ENCODE measurements at places on chromosomes 4 and X.

GRCh38 chr4:52619591-52619931, 39.5 kb downstream of the USP46 start:
- no peak for DNase-seq

DNA sequence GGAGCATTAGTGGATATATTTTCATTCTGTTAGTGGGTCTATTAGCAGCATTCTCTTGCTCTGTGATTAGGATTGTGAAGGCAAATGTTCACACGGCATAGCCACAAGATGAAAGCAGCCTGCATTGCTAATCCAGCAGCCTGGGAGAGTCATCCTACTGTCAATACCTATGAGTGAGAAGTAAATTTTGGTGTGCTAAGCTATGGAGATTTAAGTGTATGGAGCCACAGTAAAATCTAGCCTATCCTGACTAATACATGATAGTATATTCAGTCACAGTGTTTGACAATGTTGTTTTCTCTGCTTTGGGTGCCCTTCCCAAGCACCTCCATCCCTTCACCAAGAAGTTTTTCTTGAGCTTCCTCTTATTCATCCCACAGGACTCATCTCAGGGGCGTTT, 47.2 kb upstream of the TMPRSS11F start:
- DNase-seq, result no peak

GRCh38 chrX:17499512-17499911, 124.5 kb downstream of the NHS start:
- DNase-seq, result no peak

GRCh38 chrX:68185161-68185560, 248.1 kb downstream of the OPHN1 start:
- no peak for DNase-seq

DNA sequence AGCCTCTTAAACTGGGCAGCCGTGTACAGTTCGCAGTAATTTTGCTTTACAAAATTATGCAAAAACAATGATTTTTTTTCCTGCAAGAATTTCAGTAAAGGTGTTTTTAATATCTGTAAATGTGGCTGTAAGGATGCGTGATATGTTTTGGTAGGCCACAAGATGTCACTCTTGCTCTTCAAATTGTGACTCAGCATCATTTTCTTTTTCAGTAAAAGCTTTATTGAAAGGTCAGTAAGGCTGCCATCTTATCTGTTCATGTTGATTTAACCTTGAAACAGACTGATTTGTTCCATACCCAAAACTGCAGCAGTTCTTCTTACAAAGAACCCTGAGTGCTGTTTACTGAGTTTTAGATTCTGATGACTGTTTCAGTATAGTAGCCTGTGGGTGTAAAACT, 39.9 kb downstream of the TXLNG start:
- no peak for DNase-seq

- DNase-seq, result no peak
Observed at GRCh38 chr4:90474484-90474883, 347.3 kb downstream of the CCSER1 start.

- no peak for DNase-seq
Observed at GRCh38 chr4:126807132-126807531, 825.6 kb upstream of the INTU start.

DNA sequence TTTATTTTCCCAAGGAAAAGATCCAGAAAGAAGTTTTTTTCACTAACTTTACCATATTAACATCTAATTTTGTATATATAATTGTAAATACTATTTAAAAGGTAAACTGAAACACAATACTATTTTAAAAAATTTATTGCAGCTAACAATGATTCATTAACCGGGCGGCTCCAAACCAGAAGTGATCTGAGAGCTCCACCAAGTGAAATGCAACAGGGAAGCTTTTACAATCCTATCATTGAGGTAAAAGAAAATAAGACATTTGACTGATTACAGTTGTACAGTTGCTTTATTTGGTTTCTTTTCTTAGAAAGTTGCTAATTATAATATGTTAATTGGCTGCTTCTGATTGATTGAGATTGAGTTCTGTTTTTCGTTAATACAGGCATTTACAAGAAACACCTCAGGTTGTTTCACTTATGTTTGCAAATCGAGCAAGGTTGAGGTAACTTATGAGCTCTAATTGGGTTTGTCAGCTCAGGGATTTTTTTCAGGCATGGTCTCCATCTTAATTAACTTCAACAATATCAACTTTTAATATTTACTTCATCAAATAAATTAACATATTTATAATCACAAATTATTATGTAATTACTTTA, 220.2 kb upstream of the UGT8 start:
- DNase-seq, result no peak

- DNase-seq, result peak; percentile 31
Observed at GRCh38 chrX:41384051-41384705, 50.2 kb downstream of the DDX3X start.

DNA sequence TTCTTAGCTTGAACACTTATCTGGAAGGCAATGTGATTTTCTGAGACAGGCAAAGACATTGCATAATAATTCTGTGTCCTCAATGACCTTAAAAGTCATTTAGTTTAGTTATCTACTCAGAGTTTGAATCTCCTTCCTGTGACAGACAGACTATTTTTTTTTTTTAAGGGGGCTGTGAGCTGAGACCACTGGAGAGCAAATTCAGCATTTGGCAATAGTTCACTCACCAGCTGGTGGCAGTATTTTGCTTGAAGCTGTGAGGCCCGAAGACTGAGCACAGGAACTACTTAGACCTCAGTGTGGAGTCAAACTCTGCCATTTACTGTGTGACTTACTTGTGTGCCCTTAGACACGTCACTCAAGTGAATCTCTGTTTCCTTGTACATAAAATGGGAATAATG, 22.9 kb upstream of the CPE start:
- no peak for DNase-seq

Data from non-pigmented ciliary epithelial cell (primary cell).